Hindlimb muscle (tissue), 1 donor: ENCODE measurements at places on chromosomes 16 and 17.

GRCh38 chr16:53482123-53482522 is 20.9 kb downstream of the AKTIP start:
- DNase-seq: no peak

DNA sequence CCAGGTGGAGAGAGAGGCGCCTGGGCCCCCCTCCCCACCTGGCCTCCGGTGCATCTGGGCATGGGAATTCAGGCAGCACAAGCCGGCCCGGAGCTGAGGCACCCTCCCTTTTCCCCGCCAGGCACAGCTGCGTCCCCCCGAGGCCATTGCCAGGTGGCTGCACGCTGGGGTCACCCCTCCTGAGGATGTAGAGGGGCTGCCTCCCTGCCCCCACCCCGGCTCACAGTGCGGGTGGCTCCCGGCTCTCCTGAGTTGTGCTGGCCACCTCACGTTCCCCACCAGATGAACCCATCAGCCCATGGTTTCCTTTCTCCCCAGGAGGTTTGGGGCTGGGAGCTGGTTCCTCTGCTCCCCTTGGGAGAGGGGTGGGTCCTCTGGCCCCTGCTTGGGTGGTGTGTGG is 12.6 kb downstream of the CACNA1H start:
- DNase-seq: no peak

- DNase-seq: no peak
Measured at GRCh38 chr16:81693041-81693743, 85.9 kb upstream of the PLCG2 start.

GRCh38 chr16:10620120-10620519 is 39.7 kb upstream of the EMP2 start:
- no peak for DNase-seq

- DNase-seq: no peak
Measured at GRCh38 chr16:66447491-66447890, 20.4 kb downstream of the BEAN1 start.

DNA sequence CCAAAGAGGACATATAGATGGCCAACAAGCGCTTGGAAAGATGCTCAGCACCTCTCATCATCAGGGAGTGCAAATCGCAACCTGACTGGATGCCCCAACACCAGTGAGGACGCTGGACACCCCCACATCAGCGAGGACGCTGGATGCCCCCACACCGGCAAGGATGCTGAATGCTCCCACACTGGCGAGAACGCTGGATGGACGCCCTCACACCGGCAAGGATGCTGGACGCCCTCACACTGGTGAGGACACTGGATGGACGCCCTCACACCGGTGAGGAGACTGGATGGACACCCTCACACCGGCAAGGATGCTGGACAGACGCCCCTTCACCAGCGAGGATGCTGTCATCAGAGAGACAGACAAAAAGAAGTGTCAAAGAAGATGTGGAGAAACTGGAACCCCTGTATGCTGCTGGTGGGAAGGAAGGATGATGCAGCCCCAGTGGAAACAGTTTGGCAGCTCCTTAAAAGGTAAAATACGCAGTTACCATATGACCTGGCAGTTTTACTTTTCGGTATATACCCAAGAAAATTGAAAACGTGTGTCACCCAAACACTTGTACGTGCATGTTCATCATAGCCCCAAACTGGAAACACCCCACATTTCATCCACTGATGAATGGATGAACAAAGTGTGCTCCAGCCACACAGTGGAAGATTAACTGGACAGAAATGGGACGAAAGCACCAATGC is 10.1 kb upstream of the JPH3 start:
- no peak for DNase-seq

DNA sequence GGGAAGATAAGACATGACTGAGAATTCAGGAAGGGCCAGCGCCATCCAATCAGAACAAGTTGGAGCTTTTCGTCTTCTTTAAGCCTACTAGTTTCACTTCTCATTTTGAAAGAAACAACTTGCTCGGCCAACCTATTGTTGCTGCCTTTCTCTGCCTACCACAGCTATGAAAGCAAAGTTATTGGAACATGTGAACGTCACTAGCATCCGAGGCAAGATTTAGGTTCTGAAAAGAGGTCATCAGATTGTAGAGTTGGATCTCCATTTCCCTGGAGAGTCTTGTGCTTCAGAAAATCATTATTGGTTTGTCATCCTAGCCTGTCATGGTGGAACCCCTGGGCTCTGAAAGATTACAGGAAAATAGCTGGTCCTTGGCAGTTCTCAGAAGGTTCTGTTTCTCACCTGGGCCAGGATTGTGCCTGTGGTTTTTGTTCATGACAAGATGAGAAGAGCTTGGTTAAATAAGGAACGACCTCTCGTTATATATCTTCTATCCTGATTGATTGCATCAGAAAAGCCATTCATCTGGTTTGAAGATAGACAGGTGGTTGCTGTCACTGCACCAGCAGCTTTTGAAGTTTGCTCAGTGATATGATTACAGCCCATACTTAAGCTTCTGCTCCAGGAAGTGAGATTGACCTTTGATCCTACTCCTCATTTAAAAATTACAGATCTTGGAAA is 25.3 kb downstream of the CDH13 start:
- DNase-seq: no peak

DNA sequence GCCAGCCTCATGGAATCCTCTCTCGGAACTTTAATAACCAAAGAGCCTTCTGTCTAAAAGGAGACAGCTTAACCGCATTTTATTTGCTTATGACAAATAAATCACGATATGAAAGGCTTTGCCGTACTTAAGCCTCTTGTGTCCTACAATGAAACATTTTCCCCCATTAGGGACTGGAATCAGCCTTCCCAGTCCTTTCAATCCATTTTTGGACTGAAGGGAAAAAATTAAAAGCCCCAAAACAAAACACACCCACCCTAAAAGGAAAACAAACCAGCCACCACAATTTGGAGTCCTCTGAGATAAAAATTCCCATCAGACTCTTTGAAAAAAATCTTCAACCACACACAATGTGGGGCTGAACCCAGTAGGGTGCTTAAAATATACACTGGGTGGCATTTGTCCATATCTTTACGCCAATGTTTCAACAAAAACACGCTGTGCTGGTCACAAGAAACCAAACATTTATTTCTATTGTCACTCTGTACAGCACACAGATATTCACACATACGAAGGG is 3.0 kb downstream of the HOXB4 start:
- no peak for DNase-seq

DNA sequence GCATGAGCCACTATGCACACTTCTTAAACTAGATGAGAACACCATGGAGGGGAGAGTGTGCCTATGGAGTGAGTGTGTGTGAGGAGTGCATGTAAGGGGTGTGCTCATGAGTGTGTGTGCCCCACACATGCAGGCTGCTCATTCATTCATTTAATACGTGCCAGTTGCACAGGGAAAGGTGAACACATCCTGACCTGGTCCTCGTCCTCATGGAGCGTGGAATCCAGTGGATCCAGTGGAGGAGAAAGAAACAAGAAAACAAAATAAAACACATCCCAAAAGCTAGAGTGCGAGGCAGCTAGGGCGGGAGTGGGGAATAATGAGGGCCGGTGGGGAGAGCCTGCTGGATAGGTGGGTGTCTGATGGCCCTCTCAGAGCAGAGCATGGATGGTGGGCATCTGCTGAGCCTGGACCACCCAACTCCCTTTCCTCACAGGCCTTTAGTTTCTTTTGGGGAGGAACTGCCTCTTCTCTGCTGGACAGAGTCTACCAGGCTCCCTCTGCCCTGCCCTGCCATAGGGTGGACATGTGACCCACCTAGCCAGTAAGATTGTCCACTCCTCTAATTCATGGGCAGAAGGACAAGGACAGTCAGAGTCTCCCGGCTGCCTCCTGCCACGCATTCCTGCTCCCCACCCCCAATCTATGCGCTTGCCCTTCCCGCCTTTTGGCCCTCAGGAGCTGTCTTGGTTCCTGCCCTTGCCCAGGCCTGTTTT is 204.3 kb downstream of the RAB11FIP4 start:
- DNase-seq: no peak

GRCh38 chr16:77599793-77600415 is 122.4 kb upstream of the NUDT7 start:
- DNase-seq: no peak

GRCh38 chr17:17042384-17042736 is at the start of gene MPRIP:
TSS of gene MPRIP (plus strand) at chr17:17042457. CDS start at chr17:17042849, 392 bp downstream.
- no peak for DNase-seq

DNA sequence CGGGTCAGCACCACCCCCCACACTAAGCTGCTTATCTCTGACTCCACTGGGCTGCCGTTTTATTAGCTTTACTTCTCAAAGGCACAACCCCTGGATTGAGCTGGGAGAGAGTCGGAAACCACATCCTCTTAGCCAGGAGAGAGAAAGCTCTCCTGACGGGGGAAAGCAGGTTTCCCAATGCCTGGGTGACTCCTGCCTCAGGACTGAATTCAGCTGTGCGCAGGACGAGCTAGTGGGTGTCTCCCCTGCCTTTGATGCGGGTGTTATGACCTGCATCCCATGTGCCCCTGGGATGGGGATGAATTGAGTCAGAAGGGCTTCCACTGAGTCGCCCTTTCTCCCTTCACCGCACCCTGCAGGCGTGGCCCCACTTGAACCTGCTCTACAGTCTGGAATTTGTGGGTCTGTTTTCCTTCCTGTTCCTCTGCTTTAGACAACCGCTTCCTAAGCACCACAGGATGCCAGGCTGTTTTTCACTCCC is 819.2 kb upstream of the EEF2KMT start:
- no peak for DNase-seq

DNA sequence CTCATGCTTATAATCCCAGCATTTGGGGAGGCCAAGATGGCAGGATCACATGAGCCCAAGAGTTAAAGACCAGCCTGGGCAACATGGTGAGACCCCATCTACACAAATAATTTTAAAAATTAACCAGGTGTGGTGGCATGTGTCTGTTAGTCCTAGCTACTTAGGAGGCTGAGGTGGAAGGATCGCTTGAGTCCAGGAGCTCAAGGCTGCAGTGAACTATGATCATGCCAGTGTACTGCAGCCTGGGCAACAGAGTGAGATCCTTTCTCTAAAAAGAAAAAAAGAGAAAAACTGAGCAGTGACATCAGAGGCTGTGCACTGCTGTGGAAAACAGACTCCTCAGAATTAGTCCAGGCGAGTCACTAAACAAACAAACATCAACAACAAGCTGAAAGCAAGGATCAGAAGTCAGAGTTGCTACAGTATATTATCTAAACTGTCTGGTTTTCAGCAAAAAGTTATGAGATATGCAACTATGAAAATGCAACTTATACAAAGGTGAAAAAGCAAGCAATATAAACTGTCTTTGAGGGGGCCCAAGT is 39.3 kb downstream of the CBFB start:
- DNase-seq: no peak

DNA sequence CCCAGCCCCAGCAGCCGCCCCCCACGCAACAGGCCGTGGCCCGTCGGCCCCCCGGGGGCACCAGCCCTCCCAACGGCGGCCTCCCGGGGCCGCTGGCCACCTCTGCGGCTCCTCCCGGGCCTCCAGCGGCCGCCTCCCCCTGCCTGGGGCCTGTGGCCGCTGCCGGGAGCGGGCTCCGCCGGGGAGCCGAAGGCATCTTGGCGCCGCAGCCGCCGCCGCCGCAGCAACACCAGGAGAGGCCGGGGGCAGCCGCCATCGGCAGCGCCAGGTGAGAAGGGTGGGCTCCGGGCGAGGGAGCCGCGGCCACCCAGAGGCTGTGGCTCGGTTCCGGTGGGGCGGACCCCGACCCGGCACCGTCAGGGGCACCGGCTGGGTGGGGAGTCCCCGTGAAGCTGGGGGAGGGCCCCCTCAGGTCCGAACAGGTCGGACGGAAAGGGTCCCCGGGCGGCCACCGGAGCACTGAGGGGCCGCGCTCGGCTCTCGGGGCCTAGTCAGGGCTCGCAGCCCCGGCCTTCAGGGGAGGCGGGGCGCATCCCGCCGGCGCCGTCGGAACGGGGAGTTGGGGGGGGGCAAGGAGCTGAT is 583 bp downstream of the ATXN2L start:
- DNase-seq: no peak

DNA sequence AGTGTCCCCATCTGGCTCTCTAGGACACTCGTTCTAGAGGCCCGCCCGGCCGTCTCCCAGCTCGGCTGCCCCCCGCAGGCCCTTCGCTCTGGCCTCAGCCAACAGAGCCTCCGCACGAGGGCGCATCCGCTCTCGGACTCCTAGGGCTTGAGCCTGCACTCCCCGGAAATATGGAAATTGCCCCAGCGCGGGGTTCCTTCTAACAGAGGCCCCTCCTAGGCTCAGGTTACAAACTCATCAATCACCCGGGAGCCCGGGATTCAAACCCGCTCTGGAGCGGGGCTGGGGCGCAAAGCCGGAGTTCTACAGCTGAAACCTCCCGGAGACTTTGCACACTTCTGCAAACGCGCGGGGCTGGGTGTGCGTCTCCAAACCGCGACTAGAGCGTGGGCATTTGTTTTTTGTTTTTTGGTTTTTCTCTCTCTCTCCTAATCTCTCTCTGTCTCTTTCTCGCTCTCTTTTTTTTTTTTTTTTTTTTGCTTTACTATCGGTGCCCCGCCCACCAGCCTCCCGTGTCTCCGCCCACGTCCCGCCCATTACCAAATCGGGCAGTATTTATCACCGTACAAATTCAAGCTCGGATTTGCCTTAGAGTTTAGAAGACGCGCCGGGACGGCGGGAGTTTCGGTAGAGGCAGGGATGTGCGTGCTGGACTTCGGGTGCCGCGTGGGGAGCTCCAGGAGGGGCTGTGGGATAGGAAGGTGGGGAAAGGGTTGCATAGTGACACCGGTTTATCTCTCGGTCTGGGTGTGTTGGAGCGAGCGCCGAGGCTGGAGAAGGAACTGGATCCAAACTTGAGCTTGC is 2.4 kb upstream of the FOXL1 start:
- DNase-seq: peak; percentile 52

DNA sequence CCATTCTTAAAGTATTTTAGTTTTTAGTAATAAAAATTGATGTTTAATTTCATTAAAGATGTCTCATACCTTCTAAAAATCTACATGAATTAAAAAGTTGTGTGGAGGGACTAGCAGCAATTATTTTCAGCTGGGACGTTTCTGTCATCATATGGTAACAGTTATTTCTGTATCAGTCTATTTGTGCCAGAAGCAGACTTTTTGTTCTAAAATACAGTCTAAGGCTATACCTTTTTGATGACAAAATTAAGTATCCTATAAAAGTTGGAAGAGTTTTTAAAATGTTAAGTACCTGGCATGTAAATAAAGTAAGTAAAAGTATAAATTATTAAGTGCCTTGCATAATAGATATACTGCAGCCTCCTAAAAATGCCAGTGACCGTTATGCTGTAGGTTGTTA is 5.9 kb downstream of the TAOK1 start:
- no peak for DNase-seq

GRCh38 chr17:63598281-63598680 is 2.4 kb upstream of the TACO1 start:
- DNase-seq: no peak

DNA sequence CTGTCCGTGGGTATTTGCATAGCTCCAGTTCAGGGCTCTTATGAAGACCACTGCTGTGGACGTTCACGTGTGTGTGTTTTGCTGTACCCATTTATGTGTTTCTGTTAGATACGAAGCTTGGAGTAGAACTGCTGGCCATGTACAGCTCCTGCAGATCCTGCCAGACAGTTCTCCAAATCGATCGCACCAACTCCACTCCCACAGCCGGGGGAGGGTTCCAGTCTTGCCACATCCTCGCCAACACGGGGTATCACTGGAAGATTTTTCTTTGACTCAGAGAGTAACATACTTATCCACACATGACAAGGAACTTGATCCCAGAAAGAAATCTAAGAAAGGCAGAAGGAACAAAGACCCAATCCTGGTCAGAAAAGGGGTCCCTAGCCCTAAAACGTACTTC is 37.4 kb downstream of the TMEM186 start:
- no peak for DNase-seq

- no peak for DNase-seq
Measured at GRCh38 chr16:46996391-46996790, 22.9 kb upstream of the DNAJA2 start.

GRCh38 chr16:29009050-29009837 is 24.4 kb downstream of the LAT start:
- DNase-seq: no peak
